ENCODE measurements at places on chromosomes 12 and 14. TPM values are rescaled to one million over a fixed set of nuclear protein-coding genes. Genes with fewer than 3 reads are reported as not detected.
A peak's percentile ranks its signal among the peaks of the same experiment; 100 is the strongest.

GRCh38 chr12:57694459-57695019 is 607 bp downstream of the OS9 start:
- DNase-seq, result no peak

GRCh38 chr12:78308701-78309100 is 478.0 kb downstream of the NAV3 start:
- DNase-seq, result no peak

DNA sequence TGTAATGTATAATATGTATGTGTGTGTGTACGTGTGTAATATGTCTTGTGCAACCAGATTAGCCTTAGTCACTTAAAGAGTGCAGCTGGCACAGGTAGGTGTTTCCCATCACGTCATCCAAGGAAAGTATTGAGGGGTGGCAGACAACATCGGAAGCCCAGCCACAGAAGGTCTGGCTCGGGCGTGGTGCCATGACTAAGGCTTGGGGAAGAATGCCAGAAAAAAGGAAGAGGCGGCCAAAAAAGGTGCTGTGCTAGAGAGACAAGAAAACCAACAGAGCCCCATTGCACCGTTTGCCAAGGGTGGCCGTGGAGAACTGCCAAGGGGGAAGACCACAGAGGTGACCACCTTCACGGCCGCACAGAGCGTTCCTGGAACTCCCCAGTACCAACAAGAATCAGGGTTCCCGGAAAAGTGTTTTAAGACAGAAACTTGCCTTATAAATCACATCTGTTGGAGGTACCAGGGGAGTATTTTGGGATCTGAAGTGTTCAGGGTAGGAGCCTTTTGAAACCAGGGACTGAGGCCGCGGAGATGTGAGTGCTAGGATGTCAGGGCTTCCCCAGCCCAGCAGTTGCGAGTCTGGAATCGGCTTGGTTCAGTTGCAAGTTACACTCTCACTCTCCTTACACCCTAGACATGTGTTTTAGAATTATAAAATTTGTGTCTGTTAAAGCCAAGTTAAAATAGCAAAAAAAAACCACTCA is 131.2 kb upstream of the DYRK2 start:
- no peak for DNase-seq

GRCh38 chr14:34254031-34254430 is 208.0 kb downstream of the SPTSSA start:
- DNase-seq, result no peak

The TAS2R43 gene
- 0.66 TPM for polyA plus RNA-seq

GRCh38 chr12:52010152-52010622 is 3.4 kb downstream of the TAMALIN start:
- DNase-seq, result no peak

The GUCY2C gene
- 0.65 TPM for polyA plus RNA-seq

DNA sequence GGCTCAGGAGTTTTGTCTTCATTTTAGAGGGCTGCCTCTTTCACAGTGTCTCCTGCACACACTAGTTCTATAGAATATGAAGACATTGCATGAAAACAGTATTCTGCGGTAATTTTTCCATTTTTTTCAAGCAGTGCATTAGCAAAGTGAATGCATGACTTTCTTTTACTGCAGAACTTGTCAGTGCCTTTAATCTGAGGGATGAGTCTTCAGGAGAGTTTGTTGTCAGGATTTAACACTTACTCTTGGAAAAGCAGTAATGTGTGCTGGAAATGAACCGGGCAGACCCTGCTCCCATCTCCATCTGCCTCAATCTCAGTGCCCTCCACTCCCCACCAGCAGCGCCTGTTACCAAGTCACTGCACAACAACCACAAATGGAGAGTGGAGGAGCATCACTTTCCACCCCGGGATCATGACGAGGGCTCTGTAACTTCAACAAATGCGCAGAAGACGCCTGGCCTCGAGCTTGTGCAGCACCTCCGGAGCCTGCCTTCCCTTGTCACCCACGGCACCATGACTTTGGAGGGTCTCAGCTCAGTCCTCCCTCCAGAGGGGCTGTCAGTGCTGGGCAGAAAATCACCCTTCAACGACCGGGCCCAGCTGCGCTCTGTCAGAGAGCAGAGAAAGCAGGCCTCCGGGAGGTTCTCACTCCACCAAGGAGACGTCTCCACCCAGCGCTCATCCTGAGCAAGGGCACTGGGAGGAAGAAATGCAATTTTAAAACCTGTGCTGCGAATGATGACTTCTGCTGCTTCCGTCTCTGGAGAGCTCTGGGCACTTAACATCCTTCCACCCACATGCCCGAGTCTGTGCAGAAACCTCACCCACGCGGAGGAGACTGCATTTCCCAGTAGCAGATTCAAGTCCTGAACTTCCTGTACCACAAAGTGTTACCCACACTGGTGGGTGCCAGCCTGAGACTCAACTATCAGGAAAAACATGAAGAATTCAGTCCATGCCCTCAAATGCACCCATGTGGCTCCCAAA is 255.7 kb downstream of the ADGRD1 start:
- DNase-seq, result no peak

- DNase-seq, result no peak
These were observed 210.6 kb upstream of the HMGA2 start for GRCh38 chr12:65613692-65614091.

- DNase-seq, result no peak
These were observed 134.4 kb downstream of the KITLG start for GRCh38 chr12:88445705-88446394.

The ALX1 gene
- 52.6 TPM for polyA plus RNA-seq

GRCh38 chr12:59742841-59743240 is 147.0 kb downstream of the SLC16A7 start:
- DNase-seq, result no peak

GRCh38 chr14:95597784-95598211 is 62.9 kb downstream of the GLRX5 start:
- peak; percentile 56 for DNase-seq

The APOF gene
- 0.14 TPM for polyA plus RNA-seq

The FAM186B gene
- polyA plus RNA-seq, result 3.8 TPM

- no peak for DNase-seq
These were observed 54.0 kb upstream of the BBS10 start for GRCh38 chr12:76402259-76402658.

DNA sequence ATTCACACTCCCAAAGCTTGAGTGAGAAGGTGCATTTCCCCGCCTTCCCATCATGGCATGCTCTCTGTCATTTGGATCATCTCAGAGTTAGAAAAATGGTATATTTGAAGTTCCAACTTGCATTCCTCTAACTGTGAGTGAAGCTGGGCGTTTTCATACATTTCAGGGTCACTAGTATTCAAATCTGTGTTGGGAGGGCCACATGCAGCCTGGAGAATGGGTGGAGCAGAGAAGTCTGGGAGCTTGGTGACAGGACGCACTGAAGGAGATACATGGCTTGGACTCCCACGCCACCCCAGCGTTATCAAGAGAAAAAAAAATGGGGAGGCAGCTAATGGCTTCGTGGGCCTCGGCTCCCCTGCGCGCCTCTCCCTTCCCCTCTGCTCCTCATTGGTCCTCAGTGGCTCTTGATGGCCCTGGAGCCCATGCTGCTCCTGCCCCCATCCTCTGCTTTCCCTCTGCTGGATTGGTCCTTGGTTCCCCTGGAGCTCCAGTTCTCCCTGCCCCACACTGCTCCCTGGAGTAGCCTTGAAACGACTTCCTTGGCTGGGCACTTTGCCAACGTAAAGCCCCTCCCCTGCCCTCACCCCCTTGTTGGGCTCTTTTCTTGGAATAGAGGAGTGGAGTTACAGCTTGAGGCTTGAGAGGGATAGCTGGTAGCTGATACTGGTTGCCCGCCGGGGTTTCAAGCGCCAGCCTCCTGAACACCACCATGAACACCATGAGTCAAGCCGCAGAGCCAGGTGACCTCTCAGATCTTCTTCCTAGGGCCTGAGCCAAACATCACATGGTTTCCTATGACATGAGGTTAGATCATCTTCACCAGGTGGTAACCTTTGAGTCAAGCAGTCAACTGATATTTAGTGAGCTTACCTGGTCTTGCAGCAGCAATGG is 139.6 kb downstream of the PRKCH start:
- no peak for DNase-seq

DNA sequence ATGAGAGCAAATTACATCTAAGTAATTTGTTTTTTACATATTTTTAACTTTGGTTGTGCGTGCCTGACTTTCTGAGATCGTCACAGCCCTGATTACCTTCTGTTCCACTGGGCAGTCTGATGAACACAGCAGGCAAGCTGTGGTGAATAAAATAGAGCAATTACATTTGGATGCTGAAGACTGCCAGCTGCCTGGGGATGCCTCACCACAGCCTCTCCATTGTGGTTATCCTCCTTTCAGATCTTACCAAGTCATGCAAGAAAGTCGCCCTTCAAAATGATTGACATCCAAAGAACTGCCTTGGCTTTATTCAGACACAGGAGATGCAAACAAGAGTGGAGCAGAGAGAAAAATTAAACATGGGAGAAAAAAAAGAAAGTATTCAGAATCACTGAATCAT is 456.6 kb upstream of the TMPO start:
- no peak for DNase-seq

The IGF1 gene
- 4.1 TPM for polyA plus RNA-seq

DNA sequence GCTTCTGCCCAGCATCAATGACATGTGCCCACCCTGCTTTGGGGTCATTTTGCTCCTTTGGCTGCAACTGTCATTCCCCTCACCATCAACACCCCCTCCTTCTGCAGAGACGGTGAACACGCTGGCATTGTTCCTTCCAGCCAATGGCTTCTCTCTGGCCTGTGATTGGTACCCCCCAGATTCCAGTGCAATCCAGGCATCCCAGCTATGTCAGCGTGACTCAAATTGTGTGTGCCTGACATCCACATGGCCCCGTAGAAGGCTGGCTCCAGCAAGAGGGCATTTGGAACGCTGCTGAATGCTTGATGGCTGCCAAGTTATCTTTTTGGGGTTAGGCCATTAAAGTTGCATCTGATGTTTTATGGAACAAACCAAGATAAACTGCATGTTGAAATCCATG is 21.0 kb upstream of the CCND2 start:
- DNase-seq, result no peak

The SMARCC2 gene
- polyA plus RNA-seq, result 97.5 TPM

- no peak for DNase-seq
These were observed 38.6 kb downstream of the GLT1D1 start for GRCh38 chr12:128891856-128892255.

GRCh38 chr14:49114161-49114893 is 471.9 kb downstream of the RPS29 start:
- DNase-seq, result no peak

- no peak for DNase-seq
These were observed 6.9 kb upstream of the NUDT14 start for GRCh38 chr14:105187935-105188524.

GRCh38 chr12:65949971-65950370 is 125.7 kb downstream of the HMGA2 start:
- DNase-seq, result no peak

DNA sequence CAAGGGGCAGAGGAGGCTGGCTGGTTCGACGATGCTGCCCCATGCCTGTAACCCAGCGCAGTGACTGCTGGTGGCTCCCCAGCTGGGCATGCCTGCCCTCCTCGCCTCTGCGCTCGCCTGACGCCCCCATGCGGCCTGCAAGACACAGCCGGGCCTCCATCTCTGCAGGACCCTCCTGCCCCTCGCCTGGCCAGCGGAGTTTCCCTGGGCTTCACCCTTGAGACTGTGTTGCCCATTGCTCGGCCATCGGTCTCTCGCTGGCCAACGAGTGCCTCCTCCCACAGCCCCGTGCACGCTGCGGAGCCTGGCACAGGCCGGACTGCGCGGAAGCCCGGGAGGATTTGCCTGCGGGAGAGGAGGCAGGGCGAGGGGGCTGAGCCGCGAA is 17.6 kb downstream of the ASPG start:
- DNase-seq, result no peak

The OASL gene
- polyA plus RNA-seq, result 0.08 TPM

DNA sequence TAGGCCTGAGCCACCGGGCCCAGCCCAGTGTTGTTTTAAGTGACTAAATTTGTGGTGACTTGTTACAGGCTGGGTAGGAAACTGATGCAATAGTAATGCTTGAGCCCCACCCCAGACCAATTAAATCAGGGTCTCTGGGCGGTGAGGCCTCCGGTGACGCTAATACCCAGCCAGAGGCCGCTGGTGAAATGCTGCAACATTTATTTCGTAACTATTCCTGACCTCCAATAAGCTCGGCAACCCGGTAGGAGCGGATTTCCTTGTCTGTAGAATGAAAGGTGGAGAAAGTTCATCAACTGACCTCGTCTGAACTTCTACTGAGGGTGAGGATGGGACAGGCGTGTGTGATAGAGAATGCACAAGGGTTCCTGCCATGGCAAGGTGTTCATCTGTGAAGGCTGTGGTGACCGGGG is 42.3 kb downstream of the FZD10 start:
- DNase-seq, result no peak

GRCh38 chr12:88556213-88556774 is 24.0 kb downstream of the KITLG start:
- DNase-seq, result no peak

The TMEM19 gene
- 32.4 TPM for polyA plus RNA-seq

GRCh38 chr14:63848890-63849289 is 3.9 kb upstream of the SYNE2 start:
- DNase-seq, result no peak

- DNase-seq, result no peak
These were observed 102.0 kb downstream of the TMEM30B start for GRCh38 chr14:61179061-61179690.

The LPAR5 gene
- polyA plus RNA-seq, result 1.6 TPM

The CLBA1 gene
- 22.4 TPM for polyA plus RNA-seq

The TAS2R13 gene
- not detected for polyA plus RNA-seq

- no peak for DNase-seq
These were observed 2.0 kb upstream of the LRP1-AS start for GRCh38 chr12:57149245-57149900.

The IL26 gene
- not detected for polyA plus RNA-seq

The RDH12 gene
- 0.62 TPM for polyA plus RNA-seq

All from left renal cortex interstitium (tissue), 4 donors.